ENCODE measurements at places on chromosomes 2 and 18.

DNA sequence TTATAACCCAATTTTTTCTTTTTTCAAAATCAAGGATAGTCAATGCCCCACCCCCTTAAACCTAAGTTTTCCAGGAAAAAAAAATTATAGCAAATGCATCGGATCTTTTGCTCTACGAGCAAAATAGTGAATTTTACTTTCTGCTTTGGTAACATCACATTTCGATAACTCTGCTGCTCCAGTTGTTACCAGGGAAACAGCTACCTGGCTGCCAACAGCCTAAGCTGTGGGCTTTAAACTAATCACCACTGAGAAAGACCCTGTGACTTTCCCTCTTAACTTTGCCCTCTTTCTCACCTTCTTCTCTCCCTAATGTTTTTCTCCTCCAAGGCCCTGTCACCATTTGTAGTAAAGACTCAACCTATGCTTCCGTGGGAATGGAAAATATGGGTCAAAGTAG lies 145.5 kb downstream of the ABCA12 start:
- no peak for DNase-seq

- no peak for DNase-seq
These were observed 161.4 kb upstream of the TFPI start for GRCh38 chr2:187715590-187715989.

GRCh38 chr2:169358016-169358415 lies 4.3 kb downstream of the LRP2 start:
- no peak for DNase-seq

DNA sequence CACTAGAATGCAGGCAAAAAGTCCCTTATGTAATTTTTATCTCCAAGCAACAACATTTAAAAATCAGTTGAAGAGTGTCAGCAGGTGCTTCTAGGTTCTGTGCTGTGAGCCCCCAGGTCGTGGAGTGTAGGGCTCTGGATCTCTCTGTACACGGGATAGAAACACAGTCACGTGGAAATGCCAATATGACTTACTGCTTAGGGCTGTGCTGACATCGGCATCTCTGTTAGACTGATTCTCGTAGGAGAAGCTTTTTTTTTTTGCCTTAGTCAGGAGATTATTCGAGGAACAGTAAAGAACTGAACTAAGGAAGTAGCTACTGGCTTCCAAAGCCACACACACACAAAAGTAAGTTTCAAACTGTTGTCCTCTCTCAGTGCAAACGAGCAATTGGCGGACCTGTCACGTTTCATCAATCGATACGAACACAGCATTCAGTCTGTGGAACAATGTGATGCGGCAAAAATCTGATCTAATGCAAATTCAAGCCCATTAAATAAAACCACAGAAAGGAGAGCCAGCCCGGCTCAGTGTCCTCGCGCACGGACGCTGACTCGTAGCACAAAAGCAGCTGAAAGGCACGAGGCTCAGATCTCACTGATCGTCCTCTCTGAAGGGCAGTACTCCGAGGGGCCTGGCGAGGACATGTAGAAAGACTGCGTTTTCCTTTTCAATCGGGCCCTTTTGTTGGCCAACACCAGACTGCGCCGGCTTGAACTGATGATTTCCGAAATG lies 41.5 kb downstream of the PRELID3A start:
- no peak for DNase-seq

DNA sequence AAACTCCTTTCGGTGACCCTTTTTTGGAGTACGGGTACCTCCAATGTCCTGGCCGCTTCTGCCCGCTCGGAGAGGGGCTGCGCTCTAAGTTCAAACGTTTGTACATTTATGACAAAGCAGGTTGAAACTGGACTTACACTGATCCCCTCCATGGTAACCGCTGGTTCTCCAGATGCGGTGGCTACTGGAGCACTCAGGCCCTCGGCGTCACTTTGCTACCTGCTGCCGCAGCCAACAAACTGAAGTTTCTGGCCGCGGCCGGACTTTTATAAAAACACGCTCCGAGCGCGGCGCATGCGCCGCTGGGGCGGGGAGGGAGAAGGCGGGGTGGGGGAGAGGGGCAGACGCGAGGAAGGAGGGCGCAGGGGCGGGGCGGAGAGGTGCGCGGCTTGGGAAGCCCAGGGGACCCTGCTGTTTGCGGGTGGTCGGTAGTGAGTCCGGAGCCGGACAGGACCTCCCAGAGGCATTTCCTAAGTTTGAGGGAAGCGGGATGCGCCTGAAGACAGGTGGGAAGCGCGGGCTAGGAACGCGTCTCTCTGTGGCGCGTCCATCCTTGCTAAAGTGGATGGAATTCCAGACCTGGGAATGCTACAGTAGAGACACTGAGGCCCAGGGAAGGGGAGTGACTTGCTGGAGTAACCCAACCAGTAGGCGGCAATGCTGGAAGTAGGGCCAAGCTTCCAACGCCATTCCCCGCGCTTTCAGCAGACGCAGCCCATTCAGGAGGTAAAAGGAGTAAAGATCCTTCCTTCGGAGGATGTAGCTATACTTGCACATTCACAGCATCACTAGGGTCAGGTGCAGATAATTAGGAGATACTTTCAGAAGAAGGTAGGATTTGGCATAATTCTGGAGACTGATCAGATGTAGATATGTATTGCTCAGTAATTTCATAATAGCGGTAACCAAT lies at the start of gene CXCR4:
TSS of gene CXCR4 (minus strand) at position 241 of the 910 bp plus-strand sequence. CDS start at position 152, 89 bp downstream.
- peak; percentile 58 for DNase-seq

GRCh38 chr2:20013126-20013849 lies 820 bp upstream of the MATN3 start:
- DNase-seq: no peak

DNA sequence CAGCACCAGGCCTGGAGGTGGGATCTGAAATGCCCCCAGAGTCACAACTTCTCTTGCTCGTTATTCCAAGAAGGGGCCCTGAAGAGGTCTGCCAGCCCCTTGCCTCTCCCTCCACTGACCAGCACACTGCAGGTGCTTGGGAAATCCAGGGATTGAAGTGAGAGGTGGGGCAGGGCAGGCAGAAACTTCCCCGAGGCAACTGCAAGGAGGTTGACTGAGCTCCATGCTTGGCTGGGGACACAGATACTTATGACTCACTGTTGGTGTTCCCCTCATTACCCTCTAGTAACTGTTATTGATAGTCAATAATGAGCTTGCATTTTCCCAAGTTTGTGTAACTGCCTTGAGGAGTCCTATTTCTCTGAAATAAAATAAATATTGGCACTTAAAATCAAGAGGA lies 47.5 kb downstream of the MARCO start:
- no peak for DNase-seq

DNA sequence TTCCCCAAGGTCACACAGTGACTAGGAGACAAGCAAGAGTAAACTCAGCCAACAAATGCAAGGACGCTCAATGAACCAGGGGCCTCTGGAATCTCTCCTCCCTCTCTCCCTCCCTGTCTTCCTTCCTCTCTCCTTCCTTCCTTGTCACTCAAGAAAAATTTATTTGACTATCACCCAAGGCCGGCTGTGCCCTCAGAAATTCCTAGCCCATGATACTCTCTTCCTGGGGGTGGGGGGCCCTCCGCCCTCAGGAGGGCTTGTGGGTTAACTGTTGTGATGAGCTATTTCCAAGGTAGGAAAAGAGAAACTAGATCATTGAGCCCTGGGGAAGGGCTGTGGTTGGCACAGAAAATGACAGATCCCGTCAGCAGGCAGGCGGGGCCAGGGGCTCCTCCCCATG lies 21.7 kb downstream of the INHBB start:
- no peak for DNase-seq

DNA sequence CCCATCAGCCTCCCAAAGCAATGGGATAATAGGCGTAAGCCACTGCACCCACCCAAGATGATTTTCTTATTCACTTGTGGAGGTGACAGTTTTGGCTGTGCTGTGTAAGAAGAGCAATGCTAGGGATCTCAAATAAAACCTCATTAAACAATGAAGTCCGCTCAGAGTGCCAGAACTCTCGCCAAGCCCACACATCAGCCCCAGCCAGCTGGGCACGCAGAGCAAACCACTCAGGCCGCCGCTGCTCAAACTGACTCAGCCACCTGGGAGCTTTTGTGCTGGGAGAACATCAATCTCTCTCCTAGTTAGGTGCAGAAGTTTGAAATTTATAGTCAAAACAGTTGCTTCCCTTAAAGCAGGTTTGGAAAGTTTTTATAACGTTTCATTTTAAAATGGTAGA lies 47.6 kb downstream of the RNF152 start:
- DNase-seq: no peak

DNA sequence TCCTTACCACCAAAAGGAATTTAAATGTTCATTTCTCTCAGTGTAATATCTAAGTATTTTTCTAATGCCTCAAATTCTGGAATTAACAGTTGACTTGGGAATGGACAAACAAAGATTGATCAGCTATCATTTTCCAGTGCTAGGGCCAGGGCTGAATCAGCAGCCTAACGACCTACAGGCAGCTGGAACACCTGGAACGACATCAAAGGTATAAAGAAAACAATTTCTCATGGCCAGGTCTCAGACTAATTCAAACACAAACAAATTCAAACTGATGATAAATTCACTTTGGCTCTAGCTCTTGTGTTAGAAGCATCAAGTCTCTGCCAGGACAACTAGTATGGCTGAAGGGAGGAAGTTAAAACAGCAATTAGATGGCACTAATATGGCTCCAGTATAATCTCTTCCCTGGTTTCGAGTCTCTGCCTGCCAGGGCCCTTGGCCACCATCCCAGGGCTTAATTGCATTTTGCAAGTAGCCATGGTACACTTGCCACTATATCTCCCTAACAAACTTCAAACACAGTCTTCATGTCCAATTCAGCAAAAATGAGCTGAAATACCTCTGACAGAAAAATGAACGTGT lies 70.2 kb upstream of the FSHR start:
- no peak for DNase-seq

DNA sequence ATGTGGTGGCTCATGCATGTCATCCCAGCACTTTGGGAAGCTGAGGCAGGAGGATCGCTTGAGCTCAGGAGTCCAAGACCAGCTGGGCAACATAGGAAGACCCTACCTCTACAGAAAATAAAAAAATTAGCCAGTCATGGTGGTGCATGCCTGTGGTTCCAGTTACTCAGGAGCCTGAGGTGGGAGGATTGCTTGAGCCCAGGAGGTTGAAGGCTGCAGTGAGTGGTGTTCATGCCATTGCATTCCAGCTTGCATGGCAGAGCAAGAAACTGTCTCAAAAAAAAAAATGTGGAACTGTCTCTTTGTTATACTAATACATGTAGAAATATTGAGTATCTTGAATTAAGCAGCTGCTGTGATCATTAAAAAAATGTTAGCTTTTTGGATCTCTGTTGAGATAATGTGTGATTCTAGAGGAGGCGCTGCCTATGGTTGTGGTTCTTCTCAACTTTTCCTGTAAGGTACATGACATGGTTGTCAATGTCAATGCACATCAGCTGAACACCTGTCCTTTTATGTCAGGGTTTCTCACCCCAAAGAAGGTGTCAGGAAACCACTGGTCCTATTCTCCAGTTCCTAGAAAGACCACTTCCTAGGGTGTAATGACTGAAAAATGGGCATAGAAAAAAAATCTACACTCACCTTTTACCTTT lies 34.7 kb upstream of the IL1RL1 start:
- DNase-seq: no peak

DNA sequence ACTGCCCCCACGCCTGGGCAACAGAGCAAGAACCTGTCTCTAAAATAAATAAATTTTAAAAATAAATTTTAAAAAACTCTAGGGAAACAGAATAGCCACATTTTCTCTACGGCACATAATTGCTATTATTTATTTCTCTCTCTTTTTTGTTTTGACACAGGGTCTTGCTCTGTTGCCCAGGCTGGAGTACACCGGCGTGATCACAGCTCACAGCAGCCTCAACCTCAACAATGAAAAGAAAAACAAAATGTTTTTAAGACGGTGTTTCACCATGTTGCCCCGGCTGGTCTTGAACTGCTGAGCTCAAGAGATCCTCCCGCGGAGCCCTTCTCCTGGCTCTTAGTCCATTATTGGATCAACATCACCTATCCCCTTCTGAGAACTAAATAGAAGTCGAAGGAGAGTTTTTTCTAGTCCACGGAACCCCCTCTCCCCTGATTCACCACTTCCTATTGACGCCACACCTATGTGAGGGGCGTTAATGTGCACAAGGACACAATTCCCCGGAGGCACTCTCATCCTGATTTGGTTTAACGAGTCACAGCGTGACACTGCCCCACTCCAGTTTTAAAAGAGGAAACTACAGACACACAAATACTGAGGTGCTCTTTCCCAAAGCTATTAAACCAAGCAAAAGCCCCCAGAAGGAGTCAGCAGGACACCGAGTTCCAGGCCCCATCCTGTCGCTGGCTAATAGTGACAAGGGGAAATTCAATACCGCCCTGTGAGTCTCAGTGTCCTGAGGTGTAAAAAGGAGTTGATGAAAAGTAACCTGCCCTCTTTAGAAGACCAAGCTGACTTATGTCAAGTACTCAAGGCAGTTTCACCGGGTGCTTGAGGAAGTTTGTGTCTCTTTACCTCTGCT lies 1.1 kb downstream of the NPC1 start:
- DNase-seq: no peak

DNA sequence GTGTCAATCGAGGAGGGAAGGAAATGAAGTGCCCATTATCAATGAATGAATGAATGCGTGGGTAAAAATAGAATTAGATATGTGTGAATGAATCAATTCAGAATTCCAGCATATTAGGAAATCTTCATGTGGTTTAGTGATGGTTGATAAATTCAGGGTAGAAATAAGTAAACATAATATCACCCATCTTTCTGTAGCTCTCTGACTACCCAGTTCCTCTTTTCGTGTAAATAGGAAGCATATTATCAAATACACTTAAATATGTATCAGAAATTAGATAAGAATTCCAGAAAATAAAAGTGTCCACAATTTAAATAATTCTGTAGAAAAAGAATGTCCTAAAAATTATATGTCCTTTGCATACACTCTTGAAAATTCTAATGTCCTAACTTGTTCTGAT lies 552.9 kb upstream of the LRATD1 start:
- no peak for DNase-seq

- DNase-seq: no peak
These were observed 67.3 kb upstream of the CABLES1 start for GRCh38 chr18:23068011-23068410.

- no peak for DNase-seq
These were observed 590.3 kb upstream of the CNTNAP5 start for GRCh38 chr2:123434546-123435395.

DNA sequence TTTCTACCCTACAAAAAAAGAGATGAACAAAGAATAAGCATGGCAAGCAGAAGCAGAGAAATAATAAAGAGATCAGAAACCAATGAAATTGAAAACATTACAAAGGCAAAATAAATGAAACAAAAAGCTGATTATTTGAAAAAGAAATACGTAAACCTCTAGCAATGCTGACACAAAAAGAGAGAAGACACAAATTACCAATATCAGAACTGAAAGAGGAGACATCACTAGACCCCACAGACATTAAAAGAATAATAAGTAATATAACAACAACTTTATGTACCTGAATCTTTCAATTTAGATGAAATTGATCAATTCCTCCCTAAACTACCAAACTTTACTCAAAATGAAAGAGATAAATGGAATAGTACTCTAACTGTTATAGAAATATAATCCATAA lies 75.9 kb downstream of the TMEM163 start:
- no peak for DNase-seq

GRCh38 chr2:12718711-12719399 lies 2.1 kb downstream of the TRIB2 start:
- DNase-seq: no peak

DNA sequence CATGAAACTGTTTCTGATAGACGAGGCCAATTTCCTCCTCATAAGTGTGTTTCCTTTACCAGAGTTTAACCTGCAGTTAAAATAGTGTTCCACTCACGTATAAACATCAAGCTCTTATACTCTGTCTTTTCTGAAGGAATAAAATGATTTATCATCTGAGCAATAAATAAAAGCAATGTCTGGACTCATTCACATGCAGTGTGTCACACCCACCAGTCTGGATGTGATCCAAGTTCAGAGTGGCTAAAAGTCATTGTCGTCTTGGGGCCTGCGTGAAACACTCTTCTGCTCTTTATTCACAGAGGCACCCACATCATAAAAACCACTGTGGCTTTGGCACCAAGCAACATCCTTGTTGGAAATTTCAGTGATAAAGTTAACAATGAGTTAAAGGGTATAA lies 19.5 kb upstream of the SLC9A4 start:
- DNase-seq: no peak

Measured in hippocampal formation (tissue), 2 donors.